ENCODE measurements at places on chromosomes 3 and 15.

- DNase-seq: no peak
Measured at GRCh38 chr15:77964193-77964592, 113.3 kb downstream of the TBC1D2B start.

DNA sequence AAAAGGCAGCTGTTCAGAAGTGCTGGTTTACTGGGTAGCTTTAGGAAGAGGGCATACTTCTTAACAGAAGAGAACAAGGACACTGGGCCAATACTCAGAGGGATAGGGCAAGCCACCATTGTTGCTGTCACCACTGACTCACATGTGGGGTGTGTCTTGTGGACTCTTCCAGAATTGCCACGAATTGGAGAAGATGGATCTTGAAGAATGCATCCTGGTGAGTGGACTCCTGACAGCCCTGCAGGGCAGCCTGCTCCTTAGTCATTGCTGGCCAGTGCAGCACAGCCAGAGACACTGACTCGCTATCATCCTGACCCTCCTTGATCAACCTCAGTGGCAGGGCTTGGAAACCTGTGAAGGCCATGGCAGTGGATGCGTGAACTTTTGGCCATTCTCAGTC lies 62.3 kb downstream of the UBP1 start:
- DNase-seq: no peak

GRCh38 chr3:115663414-115663813 lies 40.1 kb downstream of the GAP43 start:
- DNase-seq: no peak

DNA sequence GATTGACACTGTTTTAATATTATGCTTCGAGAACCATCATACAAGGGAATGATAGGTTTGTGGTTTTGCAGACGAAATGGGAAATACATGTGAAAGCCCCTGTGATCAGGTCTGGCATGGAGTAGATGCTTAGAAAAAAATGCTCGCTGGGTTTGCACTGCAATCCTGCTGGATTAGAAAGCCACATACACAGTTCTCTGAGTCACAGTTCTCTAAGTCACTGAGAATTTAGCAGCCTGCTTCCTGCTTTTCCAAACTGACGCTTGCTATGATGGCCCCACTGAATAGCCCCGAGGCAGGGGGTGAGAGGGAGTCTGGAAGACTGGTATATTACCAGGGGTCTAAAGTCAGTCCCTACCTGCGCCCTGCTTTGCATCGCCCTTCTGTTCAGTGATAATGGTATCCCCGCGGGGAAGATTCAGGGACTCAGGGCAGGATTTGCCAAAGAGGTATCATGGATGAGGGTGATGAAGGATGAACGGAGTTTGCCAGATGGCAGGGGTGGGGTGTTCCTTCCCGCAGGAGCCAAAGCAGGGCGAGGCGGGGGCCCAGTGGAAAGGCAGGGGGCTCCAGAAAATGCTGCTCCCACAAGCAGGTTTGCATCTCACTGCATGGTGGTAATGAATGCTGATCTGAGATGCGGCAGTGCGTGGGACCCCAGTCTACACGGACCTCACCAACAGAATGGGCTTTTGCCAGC lies 82.3 kb downstream of the IQSEC1 start:
- DNase-seq: no peak

DNA sequence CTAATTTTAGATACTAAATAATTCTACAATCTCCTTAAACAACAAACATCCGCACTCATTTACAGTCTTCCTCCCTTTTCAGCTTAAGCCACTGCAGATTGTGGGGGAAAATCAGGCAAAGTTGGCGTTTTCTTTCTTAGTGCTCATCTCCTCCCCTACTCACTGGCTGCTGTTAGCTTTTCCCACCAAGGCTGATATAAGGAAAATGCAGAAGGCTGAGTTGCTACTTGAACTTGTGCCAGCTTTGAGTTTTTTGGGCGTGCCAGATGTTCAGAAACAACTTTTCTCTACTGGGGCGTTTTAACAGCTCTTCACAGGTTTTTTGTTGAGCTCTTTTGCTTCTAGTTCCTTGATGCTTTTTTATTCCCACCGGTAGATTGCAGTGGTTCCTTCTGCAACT lies 222.0 kb downstream of the PYDC2 start:
- DNase-seq: no peak

DNA sequence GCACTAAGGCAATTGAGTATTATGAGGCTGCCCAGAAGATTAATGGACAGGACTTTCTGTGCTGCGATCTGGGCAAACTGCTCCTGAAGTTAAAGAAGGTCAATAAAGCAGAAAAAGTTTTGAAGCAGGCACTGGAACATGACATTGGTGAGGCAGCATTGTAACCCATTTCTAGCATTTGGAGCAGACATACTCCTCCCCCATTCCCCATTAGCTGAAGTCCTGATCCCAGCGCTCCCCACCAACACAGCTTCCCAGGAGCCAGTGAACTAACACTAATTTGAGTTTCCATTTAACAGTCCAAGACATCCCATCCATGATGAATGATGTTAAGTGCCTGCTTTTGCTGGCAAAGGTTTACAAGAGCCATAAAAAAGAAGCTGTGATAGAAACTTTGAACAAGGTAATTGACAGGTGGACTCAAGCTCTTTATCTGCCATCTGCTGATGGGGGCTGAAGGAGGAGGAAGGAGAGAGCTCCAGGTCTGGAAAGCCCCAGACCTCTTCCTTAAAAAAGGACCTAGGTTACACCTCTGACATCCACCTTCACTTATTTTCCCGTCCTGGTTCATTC lies 22.6 kb downstream of the CSRNP1 start:
- no peak for DNase-seq

- DNase-seq: no peak
Measured at GRCh38 chr15:49343546-49343945, 79.5 kb upstream of the FGF7 start.

- DNase-seq: no peak
Measured at GRCh38 chr3:179181993-179182551, 33.9 kb downstream of the PIK3CA start.

GRCh38 chr3:66401675-66402491 lies 98.9 kb downstream of the LRIG1 start:
- no peak for DNase-seq

- no peak for DNase-seq
Measured at GRCh38 chr3:196631682-196632045, 7.8 kb upstream of the NRROS start.

GRCh38 chr15:55289746-55290527 lies at the start of gene RAB27A:
Gene RAB27A, minus strand, starts transcription at chr15:55289813. Its CDS starts 54,879 bp downstream, at chr15:55234934.
- DNase-seq: peak; percentile 64

DNA sequence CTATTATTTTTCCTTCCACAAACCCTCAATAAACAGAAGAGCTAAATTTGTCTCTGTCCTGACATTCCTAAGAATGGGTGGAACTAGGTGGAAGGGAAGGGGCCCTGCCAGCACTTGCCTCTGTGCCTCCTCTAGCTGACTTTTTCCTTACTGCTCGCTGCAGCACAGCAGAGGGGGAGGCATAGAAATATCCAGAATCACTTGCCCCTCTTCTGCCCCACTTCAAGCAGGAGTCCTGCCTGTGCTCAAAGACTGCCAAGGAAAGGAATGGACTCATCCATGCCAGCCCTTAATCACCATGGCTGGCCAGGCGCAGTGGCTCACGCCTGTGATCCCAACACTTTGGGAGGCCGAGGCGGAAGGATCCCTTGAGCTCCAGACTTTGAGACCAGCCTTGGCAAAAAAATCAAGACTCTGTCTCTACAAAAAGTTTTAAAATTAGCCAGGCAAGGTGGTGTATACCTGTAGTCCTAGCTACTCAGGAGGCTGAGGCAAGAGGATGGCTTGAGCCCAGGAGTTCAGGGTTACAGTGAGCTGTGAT lies 51.8 kb downstream of the ADCY5 start:
- no peak for DNase-seq

GRCh38 chr15:32706704-32707103 lies 11.1 kb upstream of the GREM1 start:
- no peak for DNase-seq

GRCh38 chr3:160257606-160258005 lies 32.4 kb downstream of the C3orf80 start:
- DNase-seq: no peak

DNA sequence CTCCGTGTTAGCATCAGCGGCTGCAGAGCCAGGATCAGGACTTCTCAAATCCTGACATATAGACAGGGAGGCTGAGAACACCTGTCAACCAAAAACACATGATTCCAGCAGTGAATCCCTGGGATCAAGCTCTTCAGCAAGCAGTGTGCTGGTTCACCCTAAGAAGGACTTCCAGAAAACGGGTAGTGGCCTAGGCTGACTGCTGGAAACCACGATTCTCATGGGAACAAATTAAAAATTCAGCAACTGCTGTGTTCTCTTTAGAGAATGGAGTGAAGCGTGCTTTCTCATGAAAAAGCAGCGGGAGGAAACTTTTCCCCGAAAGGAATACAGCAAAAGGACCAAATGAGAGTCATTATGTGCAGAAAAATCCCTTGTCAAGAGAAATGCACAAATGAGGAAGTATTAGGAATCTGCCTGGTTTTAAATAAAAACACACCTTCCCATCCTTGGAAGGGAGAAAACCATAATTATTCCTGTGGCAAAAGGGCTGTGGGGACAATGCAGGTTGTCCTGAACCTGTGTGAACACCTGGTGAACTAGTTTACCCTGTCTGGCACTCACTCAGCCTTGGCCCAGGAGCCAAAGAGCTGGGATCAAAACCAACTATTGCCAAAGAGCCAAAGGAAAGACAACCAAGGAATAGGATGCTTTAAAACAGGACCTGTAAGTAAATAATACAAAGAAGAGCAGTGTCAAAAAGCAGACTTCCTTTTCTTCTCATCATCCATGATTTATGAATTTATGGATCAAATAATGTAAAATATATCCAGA lies 13.4 kb downstream of the IL12A start:
- DNase-seq: no peak

DNA sequence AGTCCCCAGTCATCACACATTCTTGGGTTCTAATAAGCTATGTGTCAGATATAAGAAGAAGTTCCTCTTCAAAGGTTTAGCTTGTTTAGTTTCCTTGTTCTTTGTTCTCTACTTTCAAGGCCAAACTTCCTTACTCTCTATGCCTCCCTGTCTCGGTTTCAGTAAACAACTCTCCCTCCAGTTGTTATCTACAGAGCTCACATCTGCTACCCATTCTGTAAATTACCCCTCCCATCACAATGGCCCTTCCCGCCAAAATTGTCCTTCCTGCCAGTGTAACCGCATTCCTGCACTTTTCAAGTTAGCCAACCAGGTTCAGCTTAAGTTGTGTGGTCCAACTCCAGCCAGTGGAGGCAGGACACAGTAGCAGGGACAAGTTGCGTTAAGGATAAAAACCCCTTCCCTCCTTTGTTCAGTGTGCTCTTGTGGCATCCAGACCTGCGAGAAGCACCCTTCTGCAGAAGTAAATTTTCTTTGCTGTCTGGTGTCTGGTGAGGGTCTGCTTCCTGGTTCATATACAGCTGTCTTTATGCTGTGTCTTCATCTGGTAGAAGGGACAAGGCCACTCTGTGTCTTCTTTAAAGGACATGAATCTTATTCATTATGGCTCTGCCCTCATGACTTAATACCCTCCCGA lies 342.1 kb upstream of the GRM7 start:
- DNase-seq: no peak

DNA sequence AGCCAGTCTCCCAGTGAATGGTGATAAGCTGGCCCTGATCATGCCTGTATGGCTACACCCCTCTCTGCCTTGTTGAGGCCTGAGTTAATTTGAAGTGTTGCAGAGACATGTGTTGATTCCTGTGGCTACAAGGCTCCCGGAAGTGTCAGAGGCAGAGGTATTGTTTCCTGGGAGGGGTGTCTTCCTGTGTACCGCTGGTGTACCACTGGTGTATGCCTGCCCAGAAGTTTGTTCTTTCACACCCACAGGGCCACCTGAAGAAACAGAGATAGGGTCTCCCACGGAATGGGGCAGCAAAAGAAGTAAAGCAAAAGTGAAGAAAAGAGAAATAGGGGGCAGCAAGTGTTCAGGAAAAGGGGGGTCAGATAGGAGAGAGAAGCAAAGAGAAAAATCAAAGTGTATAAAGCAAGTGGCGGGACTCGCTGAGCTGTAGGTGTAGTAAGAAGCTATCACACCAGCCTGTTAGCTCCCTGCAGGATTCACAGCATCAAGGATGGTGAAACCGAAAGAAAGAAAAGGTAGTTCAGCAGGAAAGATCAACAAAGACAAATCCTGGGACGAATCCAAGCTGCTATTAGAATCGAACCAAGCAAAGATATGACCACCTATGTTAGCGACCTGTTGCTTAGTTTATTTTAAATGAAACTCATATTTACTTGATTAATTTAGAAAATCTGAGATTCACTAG lies 36.6 kb upstream of the CD47 start:
- DNase-seq: peak; percentile 43
